Stimulated activated CD4-positive, alpha-beta T cell treated with anti-CD3 and anti-CD28 coated beads, Interleukin-1b, Interleukin-23, amount 100 ng/mL, for 1 hour (primary cell): ENCODE measurements at places on chromosomes 5 and 9.

GRCh38 chr9:132090771-132091170 lies 11.1 kb upstream of the MED27 start:
- no peak for DNase-seq

DNA sequence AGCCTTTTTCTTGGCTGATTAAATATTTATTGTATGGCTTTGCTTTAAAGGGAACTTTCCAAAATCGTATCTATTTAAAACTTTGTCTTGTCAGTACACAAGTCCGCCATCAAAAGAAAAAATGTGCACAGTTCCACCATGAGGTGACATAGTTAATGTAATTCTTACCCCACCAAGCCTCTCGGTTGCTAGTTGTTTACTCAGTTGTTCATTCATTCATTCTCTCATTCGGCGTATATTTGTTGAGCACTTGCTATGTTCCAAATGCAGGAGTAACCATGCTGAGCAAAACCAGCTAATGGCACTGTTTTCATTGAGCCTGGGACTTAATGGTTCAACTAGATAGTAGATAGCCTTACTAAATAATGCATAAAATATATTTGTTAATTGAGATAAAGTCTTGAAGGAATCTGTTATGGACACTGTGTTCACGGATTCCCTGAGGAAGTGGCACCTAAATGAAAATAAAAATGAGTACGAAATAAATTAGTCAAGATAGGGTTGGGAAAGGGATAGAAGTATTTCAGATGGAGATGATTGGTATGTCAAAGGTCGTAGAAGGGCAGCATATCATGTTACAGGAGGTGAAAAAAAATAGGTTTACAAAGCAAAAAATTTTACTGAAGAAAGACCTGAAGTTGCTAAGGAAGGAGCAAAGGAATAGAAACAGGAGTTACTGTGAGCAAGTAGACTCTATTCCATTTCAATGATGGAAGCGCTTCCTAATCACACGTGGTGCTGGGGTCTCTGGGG lies 1.5 kb downstream of the DCAF10 start:
- DNase-seq: no peak

DNA sequence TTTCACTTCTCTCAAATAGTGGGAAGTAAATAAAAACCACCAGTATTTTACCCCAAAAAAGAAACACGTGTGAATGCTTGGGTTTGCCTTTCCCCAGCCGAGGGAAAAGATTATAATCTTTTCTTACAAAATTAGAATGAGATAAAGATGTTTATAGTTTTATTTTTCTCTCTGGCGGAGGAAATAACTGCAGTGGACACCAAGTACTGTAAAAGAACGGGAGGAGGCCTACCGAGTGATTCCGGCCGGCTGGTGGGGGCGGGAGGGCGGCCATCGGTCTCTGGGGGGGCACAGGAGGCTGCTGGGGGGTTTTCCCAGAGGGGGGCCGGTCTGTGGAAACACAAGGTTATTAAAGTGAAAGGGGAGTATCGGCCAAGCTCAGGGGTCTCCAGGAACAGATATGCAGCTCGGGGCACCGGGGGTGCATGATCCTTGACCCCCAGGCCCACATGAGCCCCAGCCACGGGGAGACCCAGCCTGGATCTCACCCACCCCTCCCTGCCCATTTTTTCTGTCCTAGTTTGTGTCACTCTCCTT lies 29.4 kb downstream of the LCP2 start:
- DNase-seq: no peak

DNA sequence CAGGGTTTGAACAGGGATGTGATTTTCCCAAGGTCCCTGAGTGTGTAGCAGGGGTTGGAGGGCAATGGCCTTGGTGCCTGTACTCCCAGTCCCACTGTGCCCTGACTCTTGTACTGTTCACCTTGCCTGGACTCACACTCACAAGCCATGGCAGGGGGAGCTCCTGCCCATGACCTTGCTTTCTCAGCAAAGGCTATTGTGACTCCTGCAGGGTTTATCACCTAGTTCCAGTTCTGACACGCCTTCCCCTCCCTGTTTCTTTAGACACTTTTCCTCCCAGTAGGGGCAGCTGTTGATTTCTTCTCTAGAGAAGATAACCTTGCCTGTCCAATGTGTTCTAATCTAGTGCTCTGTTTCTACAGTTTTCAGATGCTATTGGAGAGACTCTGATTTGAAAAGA lies 139.5 kb downstream of the FSTL4 start:
- no peak for DNase-seq

- no peak for DNase-seq
Measured at GRCh38 chr5:60494635-60495034, 205.3 kb downstream of the DEPDC1B start.

DNA sequence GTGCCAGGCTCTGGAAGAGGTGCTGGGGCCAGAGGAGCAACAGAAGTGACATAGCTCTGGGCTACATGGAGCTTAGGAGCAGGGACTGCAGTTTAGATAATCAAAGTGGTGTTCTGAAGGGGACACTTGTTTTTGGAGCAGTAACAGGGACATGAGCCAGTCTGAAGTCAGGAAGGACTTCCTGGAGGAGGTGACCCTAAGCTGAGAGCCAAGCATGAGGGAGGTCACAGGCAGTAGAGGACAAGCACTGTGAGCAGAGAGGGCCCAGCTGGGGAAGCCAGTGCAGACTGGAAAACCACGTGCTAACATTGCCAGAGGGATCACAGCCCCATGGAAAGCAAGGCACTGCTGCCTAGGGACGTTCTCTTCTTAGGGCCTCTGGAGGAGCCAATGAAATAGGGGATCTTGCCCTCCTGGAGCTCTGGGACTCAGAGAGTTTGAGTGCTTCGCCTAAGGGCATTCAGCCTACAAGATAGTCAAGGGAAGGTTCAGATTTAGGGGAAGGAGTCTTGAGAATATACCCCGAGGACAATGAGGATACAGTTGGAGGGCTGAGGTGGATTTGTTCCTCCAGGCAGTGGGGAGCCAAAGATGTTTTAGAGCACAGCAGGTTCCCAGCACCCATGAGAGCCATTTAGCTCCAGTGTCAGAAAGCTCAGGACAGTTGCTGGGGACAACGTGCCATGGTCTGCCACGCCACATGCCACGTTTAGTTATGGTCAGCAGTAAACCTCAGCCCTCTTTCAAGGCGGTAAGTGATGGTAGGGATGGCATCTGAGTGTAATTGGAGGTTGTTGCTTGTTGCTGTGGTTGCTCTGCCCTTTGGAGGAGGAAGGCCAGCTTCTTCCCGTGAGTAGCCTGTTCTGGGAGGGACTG lies 40.5 kb upstream of the SH3PXD2B start:
- no peak for DNase-seq

DNA sequence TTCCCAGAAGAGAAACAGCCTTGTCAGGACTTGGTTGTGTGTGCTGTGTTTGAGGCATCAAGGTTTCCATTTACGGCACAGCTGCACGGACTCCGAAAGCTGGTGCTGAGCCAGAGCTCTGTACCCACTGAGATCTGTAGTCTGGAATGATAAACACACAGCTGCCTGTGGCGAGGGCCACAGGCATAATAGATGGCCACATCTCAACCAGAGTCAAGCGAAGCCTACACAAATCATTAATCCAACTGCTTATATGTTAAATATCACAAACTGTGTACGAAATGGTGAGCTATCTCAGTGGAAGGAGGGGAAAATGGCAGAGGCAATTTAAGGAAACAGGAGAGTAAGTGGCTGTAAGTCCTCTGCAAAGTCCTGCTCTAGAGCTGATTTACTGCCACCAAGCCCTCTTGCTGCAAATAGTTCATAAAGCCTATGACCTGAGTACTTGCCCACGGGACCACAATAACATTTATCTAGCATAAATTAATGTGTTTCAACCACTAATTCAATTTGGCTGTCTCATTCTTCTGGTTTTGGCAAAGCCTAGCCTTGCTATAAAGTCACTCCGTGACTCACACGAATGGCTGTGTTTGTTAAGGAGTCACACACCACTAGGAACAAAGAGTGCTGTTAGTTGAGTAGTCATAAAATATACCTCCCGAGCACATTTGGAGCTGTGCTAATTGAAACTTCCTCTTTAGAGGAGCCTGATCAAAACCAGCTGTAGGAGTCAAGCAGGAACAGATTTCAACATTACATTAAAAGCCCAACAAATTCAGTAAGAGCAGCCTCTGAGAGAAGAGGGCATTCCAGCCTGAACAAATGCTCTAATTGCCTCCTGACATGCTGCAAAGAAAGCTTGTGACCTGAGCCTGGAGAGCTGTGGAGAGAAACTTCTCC lies 738.6 kb upstream of the ZNF608 start:
- DNase-seq: no peak

GRCh38 chr9:70229579-70229978 lies 29.2 kb upstream of the SMC5 start:
- DNase-seq: no peak

DNA sequence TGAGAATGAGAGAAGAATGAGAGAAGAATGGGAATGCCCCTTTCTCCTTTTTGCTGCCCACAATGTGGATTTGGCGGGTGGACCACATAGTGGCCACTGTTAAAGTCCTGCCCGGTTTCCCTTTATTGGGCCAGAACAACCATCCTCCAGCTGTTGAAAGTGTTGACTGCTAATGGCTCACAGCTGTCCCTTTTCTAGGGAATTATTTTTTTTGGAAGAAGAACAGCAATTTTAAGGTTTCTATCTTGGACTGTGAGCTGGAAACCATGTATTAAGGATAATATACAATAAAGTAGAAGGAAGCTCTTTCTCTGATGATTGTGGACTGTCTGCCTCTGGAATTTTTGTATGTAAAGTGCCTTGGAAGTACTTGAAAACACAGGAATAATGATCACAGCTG lies 185.9 kb downstream of the DMRT2 start:
- no peak for DNase-seq

DNA sequence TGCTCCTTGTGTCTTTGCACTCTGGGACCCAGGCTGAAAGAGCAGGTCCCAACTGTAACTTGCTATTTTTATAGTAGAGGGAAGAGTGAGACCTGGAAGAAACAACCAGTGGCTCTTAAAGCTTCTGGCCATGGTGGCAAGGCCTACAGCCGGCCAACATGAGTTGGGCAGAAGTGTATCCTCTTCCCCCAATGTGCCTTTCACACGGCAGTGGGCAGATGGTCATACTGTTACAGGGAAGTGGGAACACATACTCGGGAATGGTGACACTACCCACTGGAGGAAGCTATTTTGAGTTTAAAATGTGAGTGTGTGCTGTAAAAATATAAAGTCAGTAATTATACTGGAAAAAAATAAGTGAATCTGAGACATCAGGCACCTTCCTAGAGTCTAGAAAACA lies 116.0 kb downstream of the MVB12B start:
- no peak for DNase-seq

- DNase-seq: no peak
Measured at GRCh38 chr5:110854200-110854599, 115.4 kb downstream of the SLC25A46 start.

- no peak for DNase-seq
Measured at GRCh38 chr5:41517909-41518308, 7.5 kb upstream of the PLCXD3 start.

- no peak for DNase-seq
Measured at GRCh38 chr5:159343295-159344094, 13.2 kb upstream of the IL12B start.

DNA sequence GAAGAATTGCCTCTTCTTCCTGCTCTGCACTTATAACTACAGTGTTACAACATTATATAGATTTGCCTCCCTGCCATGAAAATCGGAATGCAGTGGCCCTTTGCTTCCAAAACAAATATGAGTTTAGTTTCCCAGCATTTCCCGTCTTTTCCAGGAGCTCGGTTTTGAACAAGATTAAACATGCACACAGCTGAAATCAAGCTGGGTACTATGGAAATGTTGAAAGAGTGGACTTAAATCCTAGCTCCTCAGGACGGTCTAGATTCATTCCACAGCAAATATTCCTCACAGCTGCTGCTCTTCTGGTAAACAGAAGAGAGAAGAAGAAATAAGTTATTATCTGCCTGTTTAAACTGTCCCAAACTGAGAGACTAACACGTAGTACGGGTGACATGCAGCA lies 161.4 kb downstream of the PIK3R1 start:
- no peak for DNase-seq

- DNase-seq: no peak
Measured at GRCh38 chr5:136819526-136820302, 454.4 kb upstream of the TRPC7 start.

DNA sequence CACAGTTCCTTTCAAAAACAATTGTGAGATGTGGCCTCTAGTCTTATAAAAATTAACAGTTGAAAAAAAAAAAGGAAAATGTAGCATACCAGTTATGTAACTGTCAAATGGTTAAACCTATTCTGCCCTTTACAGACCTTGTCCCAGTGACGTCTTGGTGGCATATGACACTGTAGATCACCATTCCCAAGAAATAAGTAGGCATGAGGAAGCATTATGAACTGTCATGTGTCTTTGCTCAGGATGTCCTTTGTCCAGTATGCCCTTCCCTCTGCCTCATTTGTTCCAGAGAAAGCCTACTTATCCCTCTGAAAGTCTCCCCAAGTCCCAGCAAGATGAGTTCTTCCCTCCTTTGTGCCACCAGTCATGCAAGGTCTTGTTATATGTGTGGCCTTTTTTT lies 63.2 kb downstream of the PAM start:
- no peak for DNase-seq

GRCh38 chr9:78468231-78468630 lies 171.3 kb downstream of the PSAT1 start:
- DNase-seq: no peak

DNA sequence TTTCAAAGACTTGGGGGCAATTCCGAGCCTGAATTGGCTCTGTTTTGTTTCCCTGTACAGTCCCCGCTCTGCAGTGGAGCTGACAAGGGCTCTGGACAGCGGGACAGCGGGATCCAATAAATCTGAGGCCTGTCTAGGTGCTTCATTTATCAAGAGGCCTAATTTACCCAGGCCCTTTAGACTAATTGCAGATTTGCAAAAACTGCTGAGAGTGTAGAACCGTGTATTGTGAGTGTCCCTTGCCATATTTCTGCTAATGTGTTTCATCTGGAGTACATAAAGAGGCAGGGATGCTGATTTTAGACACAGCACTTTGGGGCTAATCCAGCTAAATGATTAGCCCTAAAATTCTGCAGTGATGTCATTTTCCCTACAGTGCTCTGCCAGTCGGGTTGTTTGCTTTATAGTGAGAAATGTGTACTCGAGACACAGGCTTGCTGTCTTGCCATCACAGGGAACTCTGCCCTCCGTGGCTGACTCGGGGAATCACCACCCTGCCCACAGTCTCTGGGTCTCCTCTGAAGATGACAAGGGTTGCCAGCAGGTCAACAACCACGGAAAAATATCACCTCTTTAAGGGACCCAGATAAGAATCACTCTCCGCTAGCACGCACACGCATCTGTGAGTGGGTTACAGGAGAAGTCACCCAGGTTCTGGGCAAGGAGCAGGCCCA lies 592.0 kb downstream of the BNC2 start:
- no peak for DNase-seq

- no peak for DNase-seq
Measured at GRCh38 chr9:13001989-13002580, 227.3 kb downstream of the LURAP1L start.

- DNase-seq: no peak
Measured at GRCh38 chr5:143040622-143041021, 270.4 kb downstream of the ARHGAP26 start.

DNA sequence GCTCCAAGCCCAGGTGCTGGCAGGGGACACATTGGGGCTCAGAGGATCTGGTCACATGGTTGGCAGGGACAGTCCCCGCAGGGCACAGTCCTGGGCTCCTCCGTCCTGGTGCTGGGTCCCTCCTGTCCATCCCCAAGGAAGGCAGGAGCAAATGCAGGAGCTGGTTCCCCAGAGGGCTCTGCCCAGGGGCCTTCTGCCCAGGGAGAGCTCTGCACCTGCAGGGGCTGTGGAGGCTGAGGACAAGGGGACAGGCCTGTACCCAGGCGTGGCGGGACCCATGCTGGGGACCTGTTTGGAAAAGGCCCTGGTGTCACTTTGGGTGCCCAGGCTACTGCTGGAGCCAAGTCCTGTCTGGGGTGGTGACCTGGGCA lies 7.2 kb downstream of the SPATA31E1 start:
- no peak for DNase-seq
